Stimulated activated CD4-positive, alpha-beta T cell treated with anti-CD3 and anti-CD28 coated beads, Interleukin-1b, Interleukin-23, amount 100 ng/mL, for 24 hours (primary cell): ENCODE measurements at places on chromosomes 11 and 22.

DNA sequence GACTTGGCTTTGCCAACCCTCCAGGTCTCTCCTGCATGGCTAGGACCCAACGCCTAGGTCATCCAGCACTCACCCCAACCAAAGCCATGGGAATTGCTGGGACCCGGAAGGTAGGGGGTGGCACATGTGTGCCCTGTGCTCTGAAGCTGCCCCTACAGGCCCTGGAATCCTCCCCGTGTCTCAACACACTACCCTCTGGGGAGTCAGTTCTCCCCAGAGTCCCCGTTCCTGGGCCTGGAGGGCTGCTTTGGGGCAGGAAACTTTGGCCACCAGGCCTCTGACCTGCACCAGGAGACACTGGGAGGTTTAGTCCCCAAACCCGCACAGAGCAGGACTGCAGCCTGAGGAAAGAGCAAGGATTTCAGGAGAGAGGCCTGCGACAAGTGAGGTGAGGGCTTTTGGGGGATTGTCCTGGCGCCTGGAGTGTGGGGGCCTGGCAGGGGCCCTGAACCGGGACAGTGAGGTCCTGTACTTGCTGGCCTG lies 495 bp upstream of the IFITM1 start:
- no peak for DNase-seq

- DNase-seq: no peak
Measured at GRCh38 chr22:26592421-26592891, 2.5 kb upstream of the TPST2 start.

- DNase-seq: no peak
Measured at GRCh38 chr11:67432655-67433349, 4.5 kb downstream of the RPS6KB2 start.

DNA sequence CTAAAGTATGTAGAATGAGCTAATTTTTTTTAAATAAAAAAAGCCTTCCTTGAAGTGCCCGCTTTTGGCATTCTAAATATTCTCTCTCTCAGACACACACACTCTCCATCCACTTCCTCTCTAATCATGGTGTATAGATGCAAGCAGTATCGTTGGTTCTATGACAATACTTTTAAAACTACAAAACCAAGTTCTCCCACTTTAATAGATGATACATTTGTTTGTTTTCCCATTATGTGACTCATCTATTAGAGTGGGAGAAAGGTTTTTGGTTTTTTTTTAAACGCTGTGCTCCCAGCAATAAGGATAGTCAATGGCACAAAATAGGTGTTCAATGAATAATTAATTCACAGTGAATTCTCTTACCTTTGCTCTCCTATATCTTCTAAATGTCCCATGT lies 44.6 kb downstream of the FZD4 start:
- no peak for DNase-seq

- DNase-seq: no peak
Measured at GRCh38 chr22:46454504-46455269, 82.7 kb downstream of the CELSR1 start.

GRCh38 chr22:41935015-41935351 lies 8.4 kb upstream of the TNFRSF13C start:
- no peak for DNase-seq

- no peak for DNase-seq
Measured at GRCh38 chr22:24512043-24512442, 16.9 kb downstream of the UPB1 start.

DNA sequence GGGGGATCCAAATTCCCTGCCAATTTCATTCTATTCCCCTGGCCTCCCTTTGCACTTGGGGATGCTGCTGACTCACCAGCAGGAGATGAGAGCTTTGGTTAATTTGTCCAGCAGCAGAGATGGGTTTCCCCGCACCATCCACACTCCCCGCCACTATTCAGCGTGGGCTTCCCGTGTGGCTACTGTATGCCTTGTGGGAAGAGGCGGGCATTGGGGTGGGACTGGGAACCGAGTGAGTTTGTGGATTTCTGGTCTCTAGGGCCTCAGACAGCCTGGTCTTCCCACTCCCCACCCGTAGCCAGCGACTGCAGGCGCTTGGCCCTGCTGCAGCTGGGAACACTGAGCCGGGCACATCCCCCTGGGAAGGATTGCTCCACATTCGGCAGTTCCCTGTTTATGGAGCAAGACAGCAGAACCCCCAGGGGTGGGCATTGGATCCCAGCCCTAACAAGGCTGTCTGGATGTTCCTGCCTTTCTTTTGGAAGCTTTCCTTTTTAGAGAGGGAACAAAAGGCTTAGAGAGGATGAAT lies 23.4 kb downstream of the KIAA1671 start:
- DNase-seq: no peak

DNA sequence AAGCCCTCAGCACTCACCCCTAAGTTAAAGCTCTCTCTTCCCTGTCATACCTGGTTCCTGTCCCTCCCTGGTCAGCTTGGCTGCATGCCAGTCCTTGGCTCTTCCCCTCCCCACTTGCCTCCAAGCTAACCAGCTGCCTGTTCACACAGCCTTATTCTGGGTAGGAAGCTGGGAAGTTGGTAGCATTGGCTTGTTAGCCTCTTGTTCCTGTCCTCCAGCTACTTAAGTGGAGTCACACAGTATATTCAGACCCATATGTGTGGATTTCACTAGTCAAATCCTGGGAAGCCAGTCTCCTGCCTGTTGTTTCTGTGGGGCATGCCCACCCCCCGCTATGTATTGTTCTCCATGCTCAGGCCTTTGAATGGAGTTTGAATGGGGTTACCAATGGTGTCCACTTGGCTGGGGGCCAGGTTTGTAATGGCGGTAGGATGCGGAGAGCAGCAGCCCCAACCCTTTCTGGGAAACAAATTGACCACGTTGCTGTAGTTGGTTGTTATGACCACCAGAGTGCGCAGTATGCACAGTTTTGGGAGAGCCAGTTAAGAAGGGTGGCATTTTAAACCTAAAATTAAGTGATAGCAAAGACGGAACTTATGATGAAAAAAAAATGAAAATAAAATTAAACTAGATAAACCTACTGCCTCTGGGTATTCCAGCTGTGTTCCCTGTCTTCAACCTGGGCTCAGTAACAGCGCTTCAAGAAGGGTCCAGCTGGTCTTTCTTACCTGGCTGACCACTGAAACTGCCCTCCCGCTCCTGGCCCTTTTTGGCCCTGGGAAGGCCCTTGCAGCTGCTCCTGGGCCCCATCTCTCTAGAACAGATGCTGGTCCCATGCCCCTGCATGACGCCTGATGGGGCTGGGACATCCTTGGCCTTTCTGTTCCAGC lies 10.7 kb upstream of the RPS3 start:
- peak; percentile 39 for DNase-seq
